Calu3 (cell line): ENCODE measurements at places on chromosomes 2 and 18.

DNA sequence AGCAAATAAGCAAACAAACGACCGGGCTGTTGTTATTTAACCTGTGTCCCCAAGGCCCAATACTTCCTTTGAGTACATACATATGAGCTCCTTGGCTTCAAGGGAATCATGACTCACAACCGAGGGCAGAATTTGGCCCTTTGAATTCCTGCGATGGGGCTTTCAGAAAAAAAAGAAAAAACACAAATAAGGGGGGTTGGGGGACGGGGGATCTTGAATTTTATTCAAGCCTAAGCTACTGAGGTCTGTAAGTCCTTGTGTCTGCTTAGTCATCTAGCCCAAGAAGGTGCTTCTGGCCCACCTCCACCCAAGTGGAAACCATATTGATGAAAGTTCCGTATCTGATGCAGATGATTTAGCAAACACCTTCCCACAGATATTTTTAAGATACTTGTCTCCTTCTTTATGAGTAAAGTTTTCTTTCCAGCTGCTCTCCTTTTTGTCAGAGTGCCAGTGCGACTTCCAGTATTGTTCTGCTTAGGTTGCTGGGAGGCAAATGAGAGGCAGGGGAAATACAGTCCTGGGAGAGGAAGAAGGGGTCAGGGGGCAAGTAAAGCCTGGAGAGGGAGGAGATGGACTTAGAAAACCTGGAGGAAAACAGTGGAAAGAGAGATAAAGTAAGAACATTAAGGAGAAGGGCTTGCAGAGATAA lies 169.6 kb downstream of the ZEB2 start:
- DNase-seq = no peak

DNA sequence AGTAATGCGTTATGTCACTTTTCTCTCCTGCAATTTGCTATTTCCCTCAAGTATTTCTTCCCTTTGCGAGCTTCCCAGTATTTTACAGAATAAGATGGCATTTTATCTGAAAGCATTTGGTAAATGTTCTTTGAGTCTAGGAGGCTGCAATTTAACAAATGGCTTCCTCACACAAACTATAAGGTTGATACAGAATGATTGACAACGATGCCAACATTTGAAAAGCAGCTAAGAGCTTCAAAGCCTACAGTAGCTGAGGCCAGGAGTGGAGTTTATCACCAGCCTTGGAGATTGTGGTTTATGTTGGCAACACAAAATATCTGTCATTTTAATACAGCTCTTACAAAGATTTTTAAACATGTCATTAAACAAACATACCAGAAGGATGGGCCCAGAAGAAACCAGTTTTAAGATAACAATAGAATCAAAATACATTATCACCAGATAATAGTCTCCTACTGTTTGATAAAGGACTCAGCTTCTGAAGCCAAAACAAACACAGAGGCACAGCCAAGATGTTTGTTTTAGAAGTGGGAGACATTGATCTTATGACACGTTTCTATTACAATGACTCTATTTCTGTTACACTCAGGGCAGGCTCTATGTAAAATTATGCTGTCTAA lies 711.4 kb upstream of the ACVR2A start:
- no peak for DNase-seq

DNA sequence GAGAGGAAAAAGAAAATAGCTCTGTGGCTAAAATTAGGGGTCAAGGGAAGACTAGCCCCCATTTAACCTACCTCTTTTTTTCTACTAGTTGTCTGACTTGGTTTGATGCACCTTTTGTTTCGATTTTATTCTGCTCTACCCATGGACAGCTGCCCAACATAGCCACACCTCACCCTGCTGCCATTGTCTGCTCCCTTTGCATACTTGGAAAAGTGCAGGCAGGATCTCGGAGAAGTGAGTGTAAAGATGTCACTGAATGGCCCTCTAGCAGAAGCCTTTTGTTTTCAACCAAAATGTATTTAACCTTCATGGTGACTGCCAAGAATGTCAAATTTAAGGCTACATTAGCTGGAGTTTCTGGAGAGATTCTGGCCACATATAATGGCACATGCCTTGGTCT lies 62.9 kb downstream of the SETBP1 start:
- no peak for DNase-seq

DNA sequence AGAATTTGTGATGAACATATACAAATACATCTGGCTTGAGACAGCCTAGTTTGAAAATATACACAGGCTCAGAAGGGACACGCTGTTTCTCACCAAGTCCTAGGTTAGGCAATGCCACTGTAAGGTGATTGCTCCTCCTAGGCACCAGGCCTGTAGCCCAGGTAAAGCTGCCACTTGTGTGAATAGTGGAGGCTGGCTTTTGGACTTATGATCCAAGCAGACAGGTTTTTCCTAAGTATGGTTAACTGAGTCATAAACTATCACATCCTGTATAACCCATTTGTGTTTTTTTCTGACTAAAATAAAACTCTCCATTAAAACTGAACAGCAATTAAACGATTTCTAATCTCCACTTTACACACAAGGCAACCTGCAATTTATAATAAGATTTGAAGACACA lies 81.0 kb downstream of the SEMA4F start:
- DNase-seq = no peak

- no peak for DNase-seq
Observed at GRCh38 chr18:80190311-80190710, 57.0 kb downstream of the PARD6G start.

DNA sequence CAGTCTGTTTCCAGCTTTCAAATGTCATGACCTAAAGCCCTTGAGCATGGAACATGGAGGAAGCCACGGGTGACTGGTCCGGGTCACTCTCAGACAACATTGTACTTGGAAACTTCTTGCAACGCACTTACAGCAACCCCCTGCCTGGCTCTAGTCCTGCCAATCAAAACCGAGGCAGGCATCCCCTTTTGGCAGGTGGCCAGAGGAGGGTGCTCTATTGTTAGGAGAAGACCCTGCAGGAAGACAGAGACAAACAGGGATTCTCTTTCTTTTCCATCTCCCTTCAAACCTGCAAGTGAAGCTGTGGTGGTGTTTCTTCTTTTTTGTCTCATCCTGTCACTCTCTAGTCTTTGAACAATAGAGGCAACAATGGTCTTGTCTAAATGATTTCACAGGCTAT lies 667.2 kb downstream of the ZEB2 start:
- DNase-seq = no peak

- no peak for DNase-seq
Observed at GRCh38 chr2:239679755-239680154, 278.9 kb upstream of the HDAC4 start.

- DNase-seq = no peak
Observed at GRCh38 chr2:71063216-71063615, 5.2 kb upstream of the NAGK start.

- peak; percentile 74 for DNase-seq
Observed at GRCh38 chr2:168851674-168852320, 38.4 kb downstream of the SPC25 start.

GRCh38 chr2:80517316-80517715 lies 212.8 kb upstream of the LRRTM1 start:
- DNase-seq = no peak

GRCh38 chr2:39275016-39275415 lies 31.2 kb upstream of the CDKL4 start:
- DNase-seq = peak; percentile 7

- DNase-seq = no peak
Observed at GRCh38 chr18:59358414-59358711, 702 bp downstream of the LMAN1 start.

DNA sequence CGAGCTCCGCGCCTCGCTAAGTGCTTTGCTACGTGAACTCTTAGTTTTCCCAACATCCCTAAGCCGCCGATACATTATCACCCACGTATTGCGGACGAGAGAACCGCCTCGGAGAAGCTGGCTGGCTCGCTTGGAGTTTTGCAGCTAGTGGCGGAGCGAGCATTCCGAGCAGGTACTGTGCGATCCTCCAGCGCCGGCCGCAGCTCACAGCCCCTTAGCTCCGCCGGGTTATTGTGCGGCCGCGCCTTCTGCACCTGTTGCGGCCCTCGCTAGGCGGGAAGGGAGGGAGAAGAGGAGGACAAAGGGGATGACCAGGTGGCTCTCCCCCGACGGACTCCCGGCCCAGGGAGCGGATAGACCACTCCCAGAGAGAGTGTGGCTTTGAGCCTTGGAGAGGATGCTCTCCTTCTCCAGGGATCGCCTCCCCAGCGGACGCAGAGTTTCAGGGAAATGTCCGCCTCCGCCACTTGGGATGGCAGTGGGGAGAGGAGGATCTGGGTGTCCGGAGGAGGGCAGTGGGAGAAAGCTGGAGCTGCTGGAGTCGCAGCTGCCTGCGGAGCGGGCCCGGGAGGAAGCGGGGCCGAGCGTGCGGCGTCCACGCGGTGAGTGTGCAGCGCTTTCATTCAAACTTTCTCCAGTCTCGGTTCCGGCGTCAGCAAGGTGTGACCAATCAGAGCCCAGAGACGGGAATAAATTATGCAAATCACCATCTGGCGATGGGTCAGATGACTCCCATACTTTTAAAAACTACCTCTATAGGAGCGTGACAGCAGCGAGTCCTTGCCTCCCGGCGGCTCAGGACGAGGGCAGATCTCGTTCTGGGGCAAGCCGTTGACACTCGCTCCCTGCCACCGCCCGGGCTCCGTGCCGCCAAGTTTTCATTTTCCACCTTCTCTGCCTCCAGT lies at the start of gene LIPG:
TSS of gene LIPG (plus strand) at position 769 of the 905 bp plus-strand sequence. CDS start 252 bp downstream, outside the sequence.
- DNase-seq = peak; percentile 83

GRCh38 chr18:31487246-31488015 lies 10.5 kb upstream of the DSG2 start:
- peak; percentile 60 for DNase-seq

DNA sequence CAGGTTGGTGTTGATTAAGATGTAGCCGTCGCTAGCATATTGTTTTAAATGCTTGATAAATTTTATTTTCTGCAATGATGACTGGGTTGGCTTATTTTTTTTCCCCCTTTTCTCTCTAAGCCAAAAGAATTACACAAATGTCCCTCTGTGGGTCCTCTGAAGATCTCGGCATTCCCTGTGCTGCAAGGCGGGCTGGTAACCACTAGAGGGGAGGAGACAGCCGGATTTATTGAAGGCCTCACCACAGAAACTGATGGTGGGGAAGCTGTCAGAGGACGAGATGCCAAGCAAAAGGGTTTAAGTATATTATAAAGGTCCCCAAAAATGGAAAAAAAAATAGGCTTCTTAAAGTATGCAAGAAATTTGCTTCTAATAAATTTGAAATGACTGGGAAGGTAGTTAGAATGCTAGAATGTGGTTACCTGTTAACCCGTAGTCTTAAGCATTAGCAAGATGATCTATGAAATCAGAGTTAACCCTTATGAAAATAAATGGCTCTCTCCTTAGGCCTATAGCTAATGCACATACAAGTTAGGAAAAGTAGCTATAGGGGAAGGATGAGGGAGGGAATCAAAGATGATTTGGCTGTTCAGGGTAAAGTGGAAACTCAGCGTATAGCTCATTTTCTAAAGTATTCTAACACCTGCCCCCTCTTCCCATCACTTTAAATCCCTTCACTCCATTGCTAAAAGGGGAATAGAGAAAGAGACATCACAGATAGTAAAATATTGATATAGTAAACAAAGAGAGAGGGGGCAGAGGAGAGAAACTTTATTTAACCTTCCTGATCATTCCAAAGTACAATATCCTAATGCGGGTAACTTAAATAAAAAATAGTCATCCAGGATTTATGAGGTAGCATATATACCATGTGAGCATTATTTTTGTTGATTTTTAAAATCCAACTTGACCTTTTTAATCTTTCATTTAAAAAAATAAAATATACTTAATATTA lies 894.5 kb upstream of the POU3F3 start:
- peak; percentile 32 for DNase-seq

GRCh38 chr2:241363426-241363825 lies 7.3 kb downstream of the FARP2 start:
- DNase-seq = peak; percentile 32

- DNase-seq = no peak
Observed at GRCh38 chr2:183214680-183215079, 90.4 kb downstream of the NUP35 start.

- DNase-seq = no peak
Observed at GRCh38 chr2:174892546-174892945, 112.6 kb downstream of the CHN1 start.

DNA sequence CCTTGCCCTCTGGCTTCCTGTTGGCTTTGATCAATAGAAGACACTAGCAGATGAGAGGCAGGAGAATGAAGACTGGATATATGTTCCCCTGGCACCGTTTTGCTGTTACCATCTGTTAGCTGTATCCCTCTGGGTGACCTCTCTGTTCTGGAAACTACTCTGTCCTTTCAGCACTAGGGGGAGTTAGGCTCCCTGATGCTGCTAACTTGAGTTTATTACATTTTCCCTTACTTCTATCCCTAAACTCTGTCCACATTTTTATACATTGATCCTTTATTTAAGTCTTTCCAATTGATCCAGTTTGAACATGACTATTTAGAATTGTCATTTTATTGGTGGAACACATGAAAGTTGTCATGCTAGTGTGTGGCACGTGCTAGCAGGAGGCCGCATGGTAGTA lies 1014.3 kb upstream of the CDH2 start:
- peak; percentile 9 for DNase-seq

DNA sequence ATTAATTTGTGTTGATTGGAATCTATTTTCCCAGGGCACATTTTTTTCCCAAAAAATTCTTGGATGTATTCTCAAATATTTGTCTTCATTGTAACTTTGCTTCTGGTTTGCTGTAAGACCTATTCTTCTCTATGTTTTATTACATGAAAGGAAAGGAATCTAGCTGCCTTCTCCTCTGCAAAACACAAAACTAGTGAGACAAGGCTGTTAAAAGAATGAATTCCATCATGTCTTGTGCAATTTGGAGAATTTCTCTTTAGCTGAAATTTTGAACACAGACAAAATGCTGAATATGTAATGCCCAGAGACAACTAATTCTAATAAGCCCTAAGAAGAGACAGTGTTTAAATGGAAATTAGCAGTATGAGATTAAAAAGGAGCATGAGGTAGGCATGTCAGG lies 275.9 kb downstream of the CDH20 start:
- DNase-seq = no peak

GRCh38 chr2:127954857-127955256 lies 69.1 kb upstream of the AMMECR1L start:
- no peak for DNase-seq

GRCh38 chr2:77519164-77519887 lies 2.9 kb downstream of the LRRTM4 start:
- no peak for DNase-seq

GRCh38 chr2:57218206-57218605 lies 828.4 kb upstream of the VRK2 start:
- DNase-seq = no peak

GRCh38 chr2:172313715-172314341 lies 113.6 kb upstream of the ITGA6 start:
- DNase-seq = no peak

DNA sequence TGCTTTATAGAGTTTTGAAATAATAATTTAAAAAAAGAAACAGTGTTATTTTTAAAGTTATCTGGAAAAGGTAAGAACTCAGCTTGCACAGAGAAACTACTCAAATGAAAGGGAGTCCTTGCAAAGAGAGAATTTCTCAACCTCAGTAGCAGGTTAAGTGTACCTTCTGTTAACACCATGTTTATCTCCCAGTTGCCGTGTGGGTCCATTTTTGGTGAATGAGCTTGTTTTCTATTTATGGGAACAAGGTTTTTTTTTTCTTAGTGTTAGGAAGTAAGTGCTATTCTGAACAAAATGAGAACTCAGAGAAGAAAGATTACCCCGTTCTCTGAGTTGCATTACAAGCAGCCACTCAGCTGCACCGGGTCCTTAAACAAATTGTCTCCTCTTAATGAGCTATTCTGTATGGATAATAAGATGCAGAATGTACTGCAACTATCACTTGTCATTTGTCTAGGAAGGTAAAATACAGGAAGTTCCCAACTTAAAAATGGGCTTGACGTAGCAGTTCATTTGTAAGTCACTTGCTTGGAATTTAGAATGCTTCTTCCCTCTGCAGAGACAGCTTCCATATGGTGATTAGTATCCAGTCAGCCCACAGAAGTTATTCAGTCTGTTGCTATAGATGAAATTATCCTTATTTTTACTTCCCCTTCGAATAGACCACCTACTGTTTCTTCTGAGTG lies 74.9 kb downstream of the LTBP1 start:
- DNase-seq = no peak
